ENCODE measurements at places on chromosomes 5 and 9.

DNA sequence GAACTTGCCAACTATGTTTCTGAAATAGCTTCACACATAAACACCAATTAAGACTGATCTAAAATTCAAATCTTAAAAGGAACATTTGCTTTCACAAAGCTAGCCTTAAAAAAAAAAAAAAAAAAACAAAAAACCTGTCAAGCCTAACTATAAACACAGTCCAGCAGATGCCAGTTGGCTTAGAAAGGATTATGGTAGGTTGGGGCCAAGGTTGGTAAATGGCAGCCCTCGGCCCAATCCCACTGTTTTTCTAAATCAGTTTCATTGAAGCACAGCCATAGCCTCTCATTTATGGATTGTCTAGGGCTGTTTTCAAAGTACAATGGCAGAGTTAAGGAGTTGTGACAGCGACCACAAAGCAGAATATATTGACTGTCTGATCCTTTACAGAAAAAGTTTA lies 75.7 kb upstream of the FRRS1L start:
- no peak for DNase-seq

- no peak for DNase-seq
These were observed 213.7 kb downstream of the DRD1 start for GRCh38 chr5:175230299-175230698.

- no peak for DNase-seq
These were observed 145.8 kb downstream of the ZDHHC21 start for GRCh38 chr9:14547245-14548060.

GRCh38 chr9:137812356-137813023 lies 65.1 kb upstream of the CACNA1B start:
- no peak for DNase-seq

DNA sequence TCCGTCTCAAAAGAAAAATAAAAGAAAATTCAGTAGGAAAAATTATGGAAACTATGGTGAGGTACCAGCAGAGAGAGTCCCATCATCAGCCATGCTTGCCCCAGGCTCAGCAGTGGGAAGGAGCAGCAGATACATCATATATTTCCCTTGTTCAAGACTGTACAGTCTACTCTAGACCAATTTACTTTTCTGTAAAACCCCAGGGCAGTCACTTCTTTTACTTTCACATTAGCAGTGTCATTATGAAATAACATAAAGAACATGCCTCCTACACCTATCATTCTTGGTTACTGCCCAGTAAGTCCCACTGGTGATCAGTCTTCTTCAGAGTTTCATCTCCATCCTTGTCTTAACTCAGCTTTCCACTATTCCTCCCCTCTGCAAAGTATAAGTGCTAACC lies 1145.0 kb downstream of the MAT2B start:
- DNase-seq: no peak

DNA sequence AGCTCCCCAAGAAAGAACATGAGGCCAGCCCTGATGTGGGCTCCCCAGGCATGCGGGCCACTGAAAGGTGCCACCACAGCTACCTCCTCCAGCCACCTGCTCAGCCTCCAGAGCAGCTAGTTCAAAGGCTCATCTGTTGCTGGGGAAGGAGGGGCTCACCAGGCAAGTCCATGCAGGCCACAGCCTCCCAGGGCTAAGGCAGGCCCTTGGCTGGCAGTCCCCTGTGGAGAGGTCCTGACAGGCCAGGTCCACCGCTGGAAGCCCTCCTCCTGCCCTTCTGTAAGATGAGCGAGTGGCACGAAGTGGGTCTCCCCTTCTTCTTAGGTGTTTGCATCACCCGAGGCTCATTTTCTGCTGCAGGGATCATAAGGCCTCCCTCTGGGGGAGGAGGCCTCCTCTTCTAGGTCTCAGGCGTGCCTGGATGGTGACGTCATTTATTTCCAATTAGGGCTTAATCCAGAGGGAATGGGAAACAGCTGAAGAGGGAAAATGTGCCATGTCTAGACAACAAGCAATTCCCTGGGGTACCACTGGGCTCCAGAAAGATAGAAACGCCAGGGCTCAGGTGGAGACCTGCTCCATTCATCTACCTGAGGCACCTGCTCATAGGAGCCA lies 91.6 kb downstream of the CFAP90 start:
- no peak for DNase-seq

DNA sequence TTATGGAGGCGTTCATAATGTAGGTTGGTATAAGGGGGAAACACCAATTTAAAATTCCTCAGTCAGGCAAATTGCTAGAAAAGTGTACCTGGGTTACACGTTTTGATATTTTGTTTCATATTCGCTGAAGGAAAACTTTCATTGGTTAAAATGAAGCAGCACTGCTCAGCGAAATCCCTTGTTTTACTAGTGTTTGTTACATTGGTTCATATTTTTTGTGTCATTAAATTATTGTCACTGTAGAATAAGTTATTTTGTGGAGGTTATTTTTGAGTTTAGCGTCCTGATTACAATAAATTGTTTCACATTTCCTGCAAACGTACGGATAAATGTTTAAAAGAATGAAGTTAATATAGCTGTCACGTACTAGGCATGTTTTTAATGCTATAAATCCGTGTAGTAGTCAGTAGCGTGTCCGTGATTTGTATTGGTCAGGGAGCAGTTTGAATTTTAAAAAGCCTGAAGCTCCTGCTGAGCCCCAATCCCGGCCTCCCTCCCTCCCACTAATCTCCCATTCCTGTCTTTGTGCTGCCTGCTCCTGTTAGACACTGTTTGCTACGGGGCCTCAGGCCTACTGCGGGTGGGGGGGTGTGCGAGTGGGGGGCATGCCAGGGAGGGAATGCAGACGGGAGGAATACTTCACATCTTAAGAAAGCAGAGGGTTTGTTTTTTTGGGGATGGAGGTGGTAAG lies 2.0 kb downstream of the NIPBL start:
- peak; percentile 33 for DNase-seq

- DNase-seq: no peak
These were observed 17.3 kb downstream of the CENPH start for GRCh38 chr5:69206528-69207190.

GRCh38 chr5:66516550-66516949 lies 79.6 kb upstream of the MAST4 start:
- no peak for DNase-seq

GRCh38 chr9:128916204-128916603 lies 4.6 kb upstream of the PHYHD1 start:
- peak; percentile 42 for DNase-seq

DNA sequence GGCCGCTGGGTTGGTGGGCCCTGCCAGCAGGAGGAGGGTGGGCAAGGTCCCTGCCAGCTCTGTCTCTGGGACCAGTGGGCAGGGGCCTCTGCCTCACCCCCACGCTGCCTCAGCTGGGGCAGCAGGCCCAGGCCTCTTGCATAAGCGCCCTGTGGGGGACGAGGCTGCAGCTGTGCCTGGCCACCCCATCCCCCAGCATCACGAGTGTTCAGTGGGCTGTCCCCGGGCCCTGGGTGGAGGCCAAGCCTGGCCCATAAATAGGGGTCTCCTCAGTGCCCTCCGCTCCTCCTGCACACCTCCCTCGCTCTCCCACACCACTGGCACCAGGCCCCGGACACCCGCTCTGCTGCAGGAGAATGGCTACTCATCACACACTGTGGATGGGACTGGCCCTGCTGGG lies at the start of gene PTGDS:
PTGDS (plus strand) TSS at position 282 of the 400 bp plus-strand sequence; CDS start at position 357, 75 bp downstream.
- no peak for DNase-seq

DNA sequence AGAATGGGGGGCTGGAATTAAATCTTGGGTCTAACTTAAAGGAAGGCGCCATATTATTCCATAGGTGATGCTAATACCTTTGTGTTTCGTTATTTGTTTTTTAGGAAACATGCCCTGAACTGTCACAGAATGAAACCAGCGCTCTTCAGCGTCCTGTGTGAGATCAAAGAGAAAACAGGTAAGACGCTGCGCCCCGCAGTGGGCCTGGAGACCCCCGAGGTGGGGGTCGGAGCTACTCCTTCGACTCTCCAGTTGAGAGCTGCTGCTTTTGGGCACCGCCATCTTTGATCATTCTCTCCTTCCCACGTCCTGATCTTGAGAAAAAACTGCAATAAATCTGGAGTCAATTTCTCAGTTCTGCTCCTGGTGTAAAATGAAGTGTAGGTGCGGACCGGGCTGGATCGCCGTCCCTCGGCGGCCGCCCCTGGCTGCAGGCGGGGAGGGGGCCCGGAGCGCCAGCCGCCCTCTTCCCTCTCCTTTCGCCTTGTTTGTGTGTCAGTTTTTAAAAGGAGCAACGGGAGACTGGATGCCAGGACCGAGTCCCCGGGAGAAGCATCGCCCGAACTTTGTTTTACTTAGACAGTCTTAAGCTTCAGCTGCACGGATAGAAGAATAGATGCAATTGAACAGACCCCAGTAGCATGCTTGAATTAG lies 1.4 kb downstream of the PBX3 start:
- DNase-seq: peak; percentile 19

- DNase-seq: no peak
These were observed 85.8 kb downstream of the HINT1 start for GRCh38 chr5:131079232-131079631.

DNA sequence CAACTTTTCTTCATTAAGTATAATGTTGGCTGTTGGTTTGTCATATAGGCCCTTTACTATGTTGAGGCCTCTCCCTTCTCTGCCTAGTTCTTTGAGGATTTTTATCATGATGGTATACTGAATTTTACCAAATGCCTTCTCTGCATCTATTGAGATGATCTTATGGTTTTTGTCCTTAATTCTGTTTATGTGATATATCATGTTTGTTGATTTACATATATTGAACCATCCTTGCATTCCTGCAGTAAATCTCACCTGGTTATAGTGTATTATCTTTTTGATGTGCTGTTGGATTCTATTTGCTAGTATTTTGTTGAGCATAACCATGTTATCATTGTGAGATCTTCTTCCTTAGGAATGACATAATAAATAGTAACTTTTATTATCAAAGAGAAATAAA lies 362.9 kb downstream of the CCDC171 start:
- DNase-seq: no peak

DNA sequence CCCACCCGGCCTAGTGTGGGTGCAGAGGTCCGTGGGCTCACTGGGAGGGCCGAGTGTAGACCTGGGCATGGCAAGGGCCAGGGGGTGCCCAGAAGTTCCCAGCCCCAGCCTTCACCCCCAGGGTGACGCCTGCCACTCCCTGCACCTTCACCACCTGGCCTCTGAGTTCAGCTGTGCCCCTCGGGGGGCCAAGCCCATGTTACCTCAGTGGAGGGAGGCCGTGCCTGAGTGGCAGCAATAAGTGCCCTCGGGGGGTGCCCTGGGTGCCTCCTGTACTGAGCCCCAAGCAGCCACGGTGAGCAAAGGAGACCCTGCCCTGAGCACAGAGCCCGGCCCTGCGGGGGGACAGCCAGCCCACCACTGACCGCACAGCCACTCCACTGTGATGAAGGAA lies 10.3 kb upstream of the FCN2 start:
- DNase-seq: no peak

DNA sequence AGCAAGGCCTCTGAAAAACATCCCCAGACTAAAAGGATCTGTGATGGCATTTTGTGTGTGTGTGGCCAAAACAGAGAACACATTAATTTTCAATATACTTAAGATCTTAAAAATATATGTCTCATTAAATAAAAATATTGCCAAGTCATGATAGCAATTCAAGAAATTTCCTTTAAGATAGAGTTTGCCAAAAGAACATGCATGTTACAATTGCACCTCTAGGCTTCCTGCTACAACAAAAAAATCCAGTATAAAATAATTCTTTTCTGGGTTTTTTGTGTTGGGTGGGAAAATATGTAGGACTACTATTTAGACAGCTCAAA lies 5.2 kb downstream of the ANXA1 start:
- DNase-seq: no peak

- no peak for DNase-seq
These were observed 193.5 kb downstream of the CD180 start for GRCh38 chr5:67002832-67003684.

DNA sequence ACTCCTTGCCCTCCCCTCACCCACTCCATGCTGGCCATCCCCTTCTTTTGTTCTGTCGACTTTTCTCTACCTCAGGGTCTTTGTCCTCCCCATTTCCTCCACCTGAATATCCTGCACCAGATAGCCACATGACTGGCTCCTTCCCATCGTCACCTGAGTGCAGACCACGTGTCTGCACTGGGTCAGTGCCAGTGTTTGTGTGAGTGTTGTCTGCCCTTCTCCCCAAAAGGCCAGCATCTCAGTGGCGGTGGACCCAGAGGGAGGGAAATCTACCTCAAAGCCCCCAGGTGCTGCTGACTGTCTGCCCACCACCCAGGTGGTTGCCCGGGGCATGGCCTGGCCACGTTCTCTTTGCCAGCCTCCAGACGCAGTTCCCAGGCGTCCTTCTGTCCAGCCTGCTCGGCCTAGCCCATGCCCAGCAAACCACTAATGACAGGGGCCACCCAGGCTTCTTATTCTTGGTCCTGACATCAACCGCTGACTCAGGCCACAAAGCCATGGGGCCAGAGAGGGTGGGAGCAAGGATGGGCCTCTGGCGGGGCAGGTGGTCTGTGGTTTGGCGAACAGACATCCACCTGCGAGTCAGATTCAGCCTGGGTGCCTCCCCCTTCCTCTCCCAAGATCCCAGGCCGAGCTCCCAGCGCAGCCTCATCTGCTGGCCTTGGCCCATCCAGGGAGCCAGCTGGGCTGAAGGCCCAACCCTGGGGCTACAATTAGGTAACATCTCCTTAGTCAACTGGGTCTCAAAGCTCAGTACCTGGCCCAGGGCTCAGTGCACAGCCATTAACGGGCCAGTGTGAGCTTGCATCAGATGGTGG lies 5.5 kb upstream of the NINJ1 start:
- peak; percentile 60 for DNase-seq

DNA sequence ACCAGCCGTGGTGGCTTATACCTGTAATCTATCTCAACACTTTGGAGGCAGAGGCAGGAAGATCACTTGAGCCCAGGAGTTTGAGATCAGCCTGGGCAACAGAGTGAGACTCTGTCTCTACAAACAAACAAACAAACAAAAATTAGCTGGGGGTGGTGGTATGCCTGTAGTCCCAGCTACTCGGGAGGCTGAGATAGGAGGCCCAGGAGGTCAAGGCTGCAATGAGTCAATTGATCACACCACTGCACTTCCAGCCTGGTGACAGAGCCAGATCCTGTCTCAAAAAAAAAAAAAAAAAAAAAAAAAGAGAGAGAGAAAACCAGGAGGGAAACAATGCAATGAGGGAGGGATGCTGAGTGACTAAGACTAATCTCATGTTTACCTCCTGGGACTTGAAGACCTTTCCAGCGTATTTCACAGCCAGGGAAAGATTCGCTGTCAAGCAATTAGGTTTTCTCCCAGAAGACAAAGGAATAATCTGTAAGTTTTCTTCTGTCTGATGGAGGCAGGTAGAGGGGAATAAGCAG lies 51.1 kb upstream of the MIER3 start:
- no peak for DNase-seq

Measured in prostate gland (tissue), 2 donors.